ENCODE measurements at places on chromosomes 4 and X.
A peak's percentile ranks its signal among the peaks of the same experiment; 100 is the strongest.

- DNase-seq = no peak
Observed at GRCh38 chr4:4270529-4270928, 19.4 kb downstream of the LYAR start.

DNA sequence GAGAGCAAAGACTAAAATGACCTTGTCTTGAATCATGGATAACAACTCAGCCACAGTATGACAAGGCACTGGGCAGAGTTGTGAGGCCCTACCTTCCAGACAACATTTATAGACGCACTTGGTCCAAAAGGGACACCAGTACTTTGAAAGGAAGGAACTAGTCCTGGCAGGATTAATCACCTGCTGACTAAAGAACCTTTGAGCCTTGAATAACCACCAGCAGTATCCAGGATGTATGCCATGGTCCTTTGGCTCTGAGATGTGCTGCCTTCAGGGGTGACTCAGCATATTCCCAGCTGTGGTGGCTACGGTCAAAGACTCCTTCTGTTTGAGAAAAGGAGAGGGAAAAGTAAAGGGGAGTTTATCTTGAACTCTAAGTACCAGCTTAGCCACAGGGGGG is 118.1 kb upstream of the PRR32 start:
- DNase-seq = no peak

GRCh38 chr4:54526560-54526959 is 131.2 kb upstream of the KIT start:
- DNase-seq = no peak

DNA sequence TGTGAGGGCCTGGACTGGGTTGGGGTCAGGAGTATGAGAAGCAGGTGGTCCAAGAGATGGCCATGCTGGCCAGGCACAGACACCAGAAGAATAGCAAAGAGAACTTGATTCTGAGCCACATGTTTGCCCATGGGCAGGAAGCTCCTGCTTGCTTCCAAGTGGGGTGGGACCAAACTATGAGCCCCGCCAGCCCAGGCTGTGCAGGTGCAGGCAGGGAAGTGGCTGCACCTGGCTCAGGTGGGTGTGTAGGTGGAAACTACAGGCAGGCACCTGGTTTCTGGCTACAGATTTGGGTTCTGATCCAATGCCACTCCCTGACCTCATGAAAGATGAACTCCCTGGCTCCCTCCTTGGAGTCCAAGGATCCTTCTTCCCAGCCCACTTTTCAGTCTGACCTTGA is 207.9 kb upstream of the KLF3 start:
- DNase-seq = no peak

- no peak for DNase-seq
Observed at GRCh38 chr4:3331511-3332394, 38.9 kb downstream of the RGS12 start.

- DNase-seq = no peak
Observed at GRCh38 chr4:30264465-30264864, 455.7 kb upstream of the PCDH7 start.

DNA sequence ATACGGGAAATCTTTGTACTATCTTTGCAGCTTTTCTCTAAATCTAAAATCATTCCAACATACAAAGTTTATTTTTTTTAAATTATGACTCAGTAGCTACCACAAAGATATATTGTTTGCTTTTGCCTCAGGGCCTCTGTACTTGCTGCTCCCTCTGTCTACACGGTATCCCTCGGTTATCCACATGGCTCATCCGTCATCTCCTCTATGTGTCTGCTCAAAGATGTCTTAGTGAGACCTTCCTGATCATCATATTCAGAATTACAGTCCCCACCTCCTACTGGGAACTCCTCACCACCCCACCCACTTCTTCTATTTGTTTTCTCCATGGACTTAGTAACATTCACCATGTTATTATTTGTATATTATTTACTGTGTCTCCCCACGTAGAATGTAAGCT is 107.8 kb downstream of the PARM1 start:
- no peak for DNase-seq

- peak; percentile 84 for DNase-seq
Observed at GRCh38 chrX:23667239-23668177, at the start of gene PRDX4. PRDX4 (plus strand) TSS chrX:23667493; CDS start chrX:23667571, 78 bp downstream.

GRCh38 chr4:24279469-24279868 is 304.9 kb downstream of the DHX15 start:
- no peak for DNase-seq

DNA sequence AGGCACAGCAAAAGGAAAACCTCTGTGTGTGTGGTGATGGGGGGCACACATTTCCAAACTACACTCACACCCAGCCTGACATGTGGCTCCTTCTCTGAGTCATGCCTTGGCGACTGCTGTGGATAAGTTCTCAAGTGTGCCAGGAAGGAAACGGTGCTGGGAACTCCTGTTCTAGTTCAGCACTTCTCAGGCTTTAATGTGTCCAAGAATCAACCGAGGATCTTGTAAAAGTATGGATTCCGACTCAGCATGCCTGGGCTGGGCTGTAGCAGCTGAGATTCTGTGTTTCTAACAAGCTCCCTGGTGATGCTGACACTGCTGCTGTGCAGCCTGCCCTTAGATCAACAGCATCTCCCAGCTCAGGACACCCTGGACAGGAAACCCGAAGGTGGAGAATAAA is 20.2 kb downstream of the CLNK start:
- DNase-seq = no peak

DNA sequence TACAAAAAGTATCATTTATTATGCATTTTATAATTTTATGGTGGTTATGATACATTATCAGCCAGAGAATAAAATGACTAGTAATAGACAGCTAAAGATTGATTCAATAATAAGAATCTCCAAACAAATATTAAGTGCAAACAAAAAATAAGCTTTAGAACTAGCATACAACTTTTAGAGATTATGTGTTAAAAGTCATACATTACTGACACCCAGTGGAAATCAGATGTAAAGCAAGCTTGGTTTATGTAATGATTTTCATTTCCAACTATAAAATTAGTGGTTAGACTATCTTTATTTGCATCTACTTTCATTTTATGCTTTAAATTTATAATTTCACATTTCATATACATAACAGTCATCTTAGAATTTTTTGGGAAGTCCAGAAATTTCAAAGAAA is 57.7 kb downstream of the IL13RA2 start:
- DNase-seq = no peak

DNA sequence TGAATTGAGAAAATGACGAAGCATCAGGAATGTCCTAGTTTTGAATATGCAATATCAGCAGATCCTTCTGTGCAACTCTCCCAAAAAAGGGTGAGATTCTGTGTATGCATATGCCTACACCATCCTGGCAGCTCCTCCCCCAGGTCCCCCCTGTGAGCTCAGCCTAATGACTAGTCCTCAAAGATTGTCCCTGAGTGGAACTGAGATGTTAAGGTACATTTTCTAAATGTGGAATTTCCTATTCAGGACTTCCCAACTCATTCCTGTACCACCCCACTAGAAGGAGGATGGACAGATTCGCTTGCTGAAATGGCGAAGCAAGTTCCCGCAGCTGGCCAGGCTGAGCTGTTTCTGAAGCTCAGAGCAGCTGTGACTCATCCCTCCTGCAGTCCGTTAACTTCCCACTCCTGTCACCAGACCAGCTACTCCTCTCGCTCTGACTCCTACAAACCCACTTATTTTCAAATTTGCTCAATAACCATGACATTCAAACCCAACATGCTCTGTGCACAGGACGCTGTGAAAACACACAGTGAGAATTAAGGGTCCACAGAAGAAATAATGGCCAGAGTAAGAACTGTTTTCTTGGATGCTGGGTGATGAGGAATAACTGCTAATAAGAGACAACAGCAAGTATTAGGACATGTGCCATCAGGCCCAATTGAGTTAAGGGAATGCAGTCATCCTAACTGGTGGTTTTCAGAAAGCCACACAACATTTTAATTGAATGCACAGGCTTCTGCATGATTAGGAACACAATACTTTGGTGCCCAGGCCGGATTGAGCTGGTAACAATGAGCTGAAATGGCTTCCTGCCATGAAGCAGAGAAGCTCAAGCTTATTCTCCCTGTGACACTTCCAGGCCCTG is 40.0 kb upstream of the IRF2 start:
- peak; percentile 84 for DNase-seq

DNA sequence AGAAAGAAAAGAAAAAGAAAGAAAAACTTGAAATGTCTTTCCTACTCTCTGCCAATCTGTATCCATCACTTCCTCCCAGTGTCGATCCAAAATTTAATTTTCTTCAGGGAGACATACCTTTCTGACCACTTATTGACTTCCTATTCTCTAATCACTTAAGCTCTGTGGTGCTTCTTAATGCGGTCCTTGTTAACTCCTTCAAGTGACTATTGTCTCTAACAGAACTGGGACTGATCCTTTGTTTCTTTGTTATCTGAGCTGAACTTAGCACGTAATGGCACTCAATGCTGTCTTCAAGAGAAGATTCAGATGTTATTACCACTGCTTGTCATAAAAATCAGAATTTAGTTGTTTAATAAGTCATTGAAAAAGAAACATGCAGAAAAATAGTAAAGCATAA is 31.2 kb downstream of the LARP7 start:
- DNase-seq = no peak

GRCh38 chr4:128700659-128701350 is 108.7 kb upstream of the JADE1 start:
- DNase-seq = no peak

GRCh38 chr4:186570193-186570996 is 15.0 kb upstream of the MTNR1A start:
- DNase-seq = no peak

DNA sequence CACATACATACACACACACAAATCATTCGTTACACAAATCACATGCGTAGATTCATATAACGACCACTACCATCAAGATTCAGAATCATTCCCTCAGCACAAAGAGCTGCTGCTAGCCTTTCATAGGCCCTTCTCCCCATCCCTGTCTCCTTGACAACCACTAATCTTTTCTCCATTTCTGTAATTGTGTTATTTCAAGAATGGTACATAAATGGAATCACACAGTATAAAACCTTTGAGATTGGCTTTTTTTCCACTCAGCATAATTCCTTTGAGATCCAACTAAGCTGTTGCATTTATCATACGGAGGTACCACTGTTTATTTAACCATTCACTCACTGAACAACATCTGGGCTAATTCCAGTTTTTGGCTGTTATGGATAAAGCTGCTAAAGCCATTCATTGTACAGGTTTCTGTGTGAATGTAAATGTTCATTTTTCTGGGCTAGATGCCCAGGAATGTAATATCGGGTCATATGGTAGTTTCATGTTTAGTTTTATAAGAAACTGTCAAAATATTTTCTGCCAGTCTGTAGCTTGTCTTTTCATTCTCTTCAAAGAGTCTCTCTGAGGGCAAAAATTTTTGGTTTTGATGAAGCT is 64.1 kb downstream of the USP11 start:
- DNase-seq = no peak

DNA sequence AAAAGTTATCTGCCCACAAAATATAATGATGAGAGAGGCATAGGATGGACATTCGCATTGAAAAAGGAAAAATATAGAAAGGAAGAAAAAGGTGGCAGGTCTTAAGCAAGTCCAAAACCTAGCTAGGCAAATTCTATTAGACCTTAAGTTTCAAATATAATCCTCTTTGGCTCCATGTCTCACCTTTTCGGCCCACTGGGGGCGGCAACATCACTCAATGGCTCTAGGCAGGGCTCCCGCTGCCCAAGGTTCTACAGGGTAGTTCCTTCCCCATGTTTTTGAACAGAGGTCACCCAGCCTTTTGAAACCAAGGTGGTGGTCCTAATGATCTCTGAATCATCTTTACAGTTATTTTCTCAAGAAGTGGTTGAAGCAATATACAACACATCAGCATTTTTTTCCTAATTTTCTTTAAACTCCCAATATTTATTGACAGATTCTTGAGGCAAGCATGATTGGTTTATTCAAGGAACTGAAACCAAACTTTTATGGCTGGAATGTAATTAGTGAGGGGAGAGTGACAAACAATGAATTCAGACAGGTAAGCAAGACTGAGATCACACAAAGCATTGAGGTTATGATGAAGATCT is 309.4 kb downstream of the ANTXR2 start:
- no peak for DNase-seq

DNA sequence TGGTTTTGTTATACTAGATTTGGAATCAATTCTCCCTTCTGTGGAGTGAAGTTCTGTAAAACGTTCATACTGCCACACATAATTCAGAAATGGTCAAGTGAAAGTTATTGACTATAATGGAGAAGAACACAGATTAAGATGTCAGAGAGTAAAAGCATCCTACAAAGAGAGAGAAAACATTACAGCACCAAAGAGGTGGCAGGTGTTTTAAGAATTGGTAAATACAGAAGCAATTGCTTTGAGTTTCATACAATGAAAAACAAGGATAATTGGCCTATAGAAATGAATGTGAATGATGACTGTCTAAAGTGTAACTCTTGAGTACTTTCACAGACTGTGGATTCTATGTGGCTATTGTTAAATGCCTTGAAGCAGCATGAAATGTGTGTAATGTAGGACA is 435.6 kb upstream of the SMIM31 start:
- no peak for DNase-seq

DNA sequence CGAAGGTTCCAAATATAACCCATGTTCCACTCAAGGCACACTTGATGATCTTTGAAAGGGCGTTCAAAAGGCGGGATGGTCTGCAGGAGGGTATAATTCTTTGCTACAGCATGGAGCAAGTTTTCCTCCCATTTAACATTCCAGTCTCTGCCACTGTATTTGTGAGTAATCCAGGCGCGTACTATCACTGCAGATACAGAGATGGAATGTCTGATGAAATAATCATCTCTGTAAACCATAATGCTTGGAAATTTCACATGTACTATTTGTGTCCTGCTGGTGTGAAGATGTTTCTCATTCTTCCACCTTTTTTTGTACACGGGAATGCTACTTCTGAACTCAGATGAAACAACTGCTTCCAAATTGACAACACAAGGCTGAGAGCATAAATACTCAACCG is 15.5 kb downstream of the SEL1L3 start:
- no peak for DNase-seq

DNA sequence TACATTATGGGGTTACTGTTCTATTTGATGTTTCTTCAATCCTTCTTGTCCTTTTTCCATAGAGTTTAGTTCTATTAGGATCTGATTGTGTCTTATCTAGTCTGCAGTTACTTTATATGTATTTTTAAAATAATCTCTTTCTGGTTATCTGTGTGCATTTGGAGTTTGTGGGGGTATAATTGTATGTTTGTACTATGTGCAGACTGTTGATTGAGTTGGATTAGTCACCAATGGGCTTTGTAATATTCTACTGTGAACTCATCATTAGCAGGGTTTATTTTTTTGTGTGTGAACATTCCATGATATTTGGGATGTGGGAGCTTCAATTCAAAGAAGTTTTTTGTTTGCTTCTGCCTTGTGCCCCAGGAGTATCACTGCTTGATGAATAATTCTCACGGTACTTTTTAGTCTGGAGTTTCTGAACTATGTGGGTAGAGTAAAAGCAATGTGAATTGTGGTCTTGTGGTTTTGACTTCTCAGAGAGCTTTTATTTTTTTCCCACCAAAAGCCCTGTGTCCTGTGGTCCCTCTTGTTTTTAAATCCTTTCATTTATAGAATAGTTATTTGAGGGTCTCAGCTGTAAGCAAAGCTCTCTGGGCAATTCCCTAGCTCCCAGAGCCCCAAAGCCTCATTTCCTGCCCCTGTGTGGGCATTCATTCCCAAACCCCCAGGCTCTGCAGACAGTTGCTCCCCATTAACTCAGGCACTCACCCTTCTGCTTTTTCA is 127.8 kb downstream of the PHKA2 start:
- DNase-seq = no peak

- DNase-seq = no peak
Observed at GRCh38 chrX:155870958-155871357, 10.2 kb upstream of the VAMP7 start.

GRCh38 chr4:166174717-166175490 is 301.9 kb downstream of the TLL1 start:
- DNase-seq = no peak
